ENCODE measurements at places on chromosomes 7 and 10.

- DNase-seq, result no peak
Measured at GRCh38 chr10:4246881-4247358, 461.9 kb upstream of the KLF6 start.

DNA sequence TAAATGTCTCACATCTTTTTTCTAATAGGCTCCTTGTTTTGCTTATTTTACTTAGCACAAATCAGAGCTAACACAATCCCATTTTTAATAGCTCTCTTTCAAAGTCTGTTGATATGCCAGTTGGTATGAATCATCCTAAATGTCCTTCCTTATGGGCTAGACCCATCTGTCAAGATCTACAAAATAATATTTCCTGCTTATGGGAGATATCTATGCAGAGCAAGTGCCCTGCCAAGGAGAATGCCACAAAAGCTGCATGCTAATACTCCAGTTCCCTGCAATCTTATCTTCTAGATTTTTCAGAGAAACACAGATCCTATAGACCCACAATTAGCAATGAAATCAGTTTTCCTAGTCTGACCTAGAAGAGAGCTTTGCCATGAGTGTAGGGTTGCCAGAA, 230.8 kb upstream of the NPVF start:
- DNase-seq, result no peak

- no peak for DNase-seq
Measured at GRCh38 chr7:156554488-156554887, 86.1 kb upstream of the RNF32 start.

GRCh38 chr7:45078125-45078681, 10.6 kb downstream of the NACAD start:
- no peak for DNase-seq

- no peak for DNase-seq
Measured at GRCh38 chr10:91856637-91857036, 52.6 kb downstream of the FGFBP3 start.

DNA sequence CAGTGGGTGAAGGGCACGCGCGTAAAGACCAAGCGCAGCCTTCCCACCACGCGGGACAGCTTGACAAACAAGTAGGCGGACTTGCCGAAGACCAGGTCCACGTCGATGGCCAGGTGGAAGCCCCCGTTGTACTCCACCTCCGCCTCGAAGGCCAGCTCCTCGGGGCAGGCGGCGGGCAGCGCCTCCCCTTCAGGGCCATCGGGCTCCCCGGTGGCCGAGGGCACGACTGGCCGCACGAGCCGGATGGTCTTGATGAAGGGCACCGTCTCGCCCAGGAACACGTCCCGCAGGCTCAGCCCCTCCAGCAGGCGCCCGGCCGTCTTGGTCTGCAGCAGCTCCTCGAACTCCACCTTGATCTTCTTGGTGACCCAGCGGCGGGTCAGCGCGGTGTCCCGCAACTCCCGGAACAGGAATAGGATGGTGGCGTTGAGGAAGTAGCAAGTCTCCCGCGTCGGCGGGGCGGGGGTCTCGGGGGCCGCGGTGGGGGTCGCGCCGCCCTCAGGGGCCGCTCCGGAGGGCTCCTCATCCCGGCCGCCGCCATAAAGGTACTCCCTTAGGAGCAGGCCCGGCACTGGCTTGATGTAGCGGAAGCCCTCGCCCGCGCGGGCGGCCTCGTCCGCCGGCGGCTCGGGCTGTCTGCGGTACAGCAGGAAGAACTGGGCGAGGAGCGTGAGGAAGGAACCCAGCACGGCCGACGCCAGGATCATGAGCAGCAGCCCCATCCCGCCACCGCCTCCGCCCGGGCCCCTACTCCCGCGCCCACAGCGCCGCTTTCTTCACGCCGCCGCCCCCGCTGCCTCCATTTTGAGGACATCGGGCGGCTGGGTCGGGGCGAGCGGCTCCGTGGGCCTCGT, 507 bp downstream of the PDZD8 start:
- DNase-seq, result no peak

- DNase-seq, result no peak
Measured at GRCh38 chr7:154578336-154578735, 424.6 kb downstream of the PAXIP1 start.

GRCh38 chr10:97683556-97684367, 3.3 kb downstream of the AVPI1 start:
- no peak for DNase-seq

DNA sequence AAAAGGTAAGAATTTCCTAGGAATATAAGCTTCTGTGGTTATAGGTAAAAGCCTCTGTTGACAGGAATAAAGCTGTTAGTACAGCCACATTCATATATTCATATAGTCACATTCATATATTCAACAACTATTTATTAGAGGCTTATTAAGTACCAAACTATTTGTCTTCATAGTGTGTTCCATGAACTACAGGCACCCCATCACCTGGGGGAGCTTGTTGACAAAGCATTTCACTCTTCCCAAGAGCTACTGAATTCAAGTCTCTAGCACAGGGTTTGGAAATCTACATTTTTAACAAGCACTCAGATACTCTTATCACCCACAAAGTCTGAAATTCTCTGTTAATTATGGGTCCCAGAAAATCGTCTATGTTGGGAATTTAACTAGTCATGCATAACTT, 110.6 kb downstream of the RNLS start:
- no peak for DNase-seq

DNA sequence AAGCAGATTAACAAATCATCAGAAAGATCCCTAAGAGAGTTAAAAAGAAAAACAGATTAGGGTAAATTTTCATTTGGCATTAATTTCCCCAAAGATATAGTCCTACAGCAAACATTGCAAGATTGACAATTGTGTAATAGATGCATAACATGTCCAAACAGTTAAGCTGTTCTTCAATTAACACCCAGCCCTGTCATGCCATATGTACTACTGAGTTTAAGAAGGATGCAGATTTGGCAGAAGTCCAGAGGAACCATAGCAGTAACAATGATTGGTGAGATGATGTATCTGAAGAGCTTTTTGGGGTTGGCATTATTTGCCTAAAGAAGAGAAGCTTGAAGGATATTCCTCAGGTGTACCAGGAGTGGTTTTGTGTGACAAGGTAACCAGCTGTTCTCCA, 287.6 kb downstream of the LRMDA start:
- DNase-seq, result no peak

DNA sequence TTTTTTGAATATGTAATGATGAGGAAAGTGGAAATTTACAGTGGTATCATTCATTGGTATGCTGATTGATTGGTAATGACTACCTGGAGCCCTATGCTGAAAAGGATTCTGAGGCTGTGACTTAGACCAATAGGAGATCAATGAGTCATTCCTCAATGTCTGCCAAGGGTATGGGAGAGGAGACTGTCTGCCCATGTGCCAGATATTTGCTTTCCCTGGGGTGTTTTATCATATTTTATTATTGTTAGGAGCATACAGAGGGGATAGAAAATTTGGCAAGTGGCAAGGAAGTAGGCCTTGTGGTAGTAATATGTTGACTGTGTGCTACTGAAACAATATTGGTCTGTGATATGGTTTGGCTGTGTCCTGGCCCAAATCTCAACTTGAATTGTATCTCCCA, 54.8 kb downstream of the ASAH2B start:
- no peak for DNase-seq

GRCh38 chr10:6741541-6741941, 161.5 kb upstream of the PRKCQ start:
- no peak for DNase-seq

- DNase-seq, result no peak
Measured at GRCh38 chr7:144516729-144517525, 113.4 kb upstream of the NOBOX start.

GRCh38 chr7:130476297-130477150, 15.4 kb upstream of the MEST start:
- no peak for DNase-seq

DNA sequence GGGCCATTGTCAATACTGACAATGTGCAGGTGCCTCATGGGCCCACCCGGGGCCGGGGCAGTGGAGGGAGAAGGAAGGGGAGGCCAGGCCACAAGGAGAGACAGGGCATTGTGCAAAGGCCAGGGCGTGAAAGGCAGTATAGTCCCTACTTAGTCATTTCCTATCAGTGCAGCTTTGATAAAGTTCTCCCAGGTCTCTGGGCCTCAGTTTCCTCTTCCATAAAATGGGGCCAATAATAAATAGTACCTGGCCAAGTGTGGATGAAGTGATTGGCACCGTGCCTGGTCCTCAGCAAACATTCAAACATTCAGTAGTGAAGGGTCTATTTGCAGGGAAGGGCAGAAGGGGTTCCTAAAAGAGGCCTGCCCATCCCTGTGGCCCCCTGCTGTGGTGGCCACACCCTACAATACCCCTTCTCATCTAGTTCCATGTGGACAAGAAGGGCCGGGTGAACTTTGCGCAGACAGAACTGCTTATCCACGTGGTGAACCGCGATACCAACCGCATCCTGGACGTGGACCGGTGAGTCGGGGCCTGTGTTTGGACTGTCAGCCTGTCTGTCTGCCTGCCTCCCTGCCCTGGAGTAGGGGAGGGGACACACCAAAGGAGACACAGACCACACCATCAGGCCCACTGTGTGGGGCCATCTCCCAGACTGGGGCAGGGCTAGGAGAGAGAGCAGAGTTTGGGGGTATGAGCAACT, 36.9 kb upstream of the VSIR start:
- DNase-seq, result no peak

DNA sequence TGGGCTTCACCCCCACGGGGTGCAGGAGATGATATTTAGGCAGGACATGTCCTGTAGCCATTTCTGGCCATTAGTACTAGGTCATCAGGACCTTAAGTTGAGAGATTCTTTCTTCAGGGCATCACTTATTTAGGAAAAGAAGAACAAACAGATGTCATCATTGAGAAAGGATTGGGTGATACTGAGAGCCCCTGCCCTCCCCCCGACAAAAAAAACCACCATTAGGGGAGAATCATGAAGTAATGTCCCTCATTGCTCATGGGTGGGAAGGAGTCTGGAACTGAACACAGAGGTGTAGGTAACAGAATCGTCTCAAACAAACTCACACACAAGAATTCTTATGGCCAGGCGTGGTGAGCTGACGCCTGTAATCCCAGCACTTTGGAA, 6.4 kb upstream of the ORAI2 start:
- DNase-seq, result no peak

DNA sequence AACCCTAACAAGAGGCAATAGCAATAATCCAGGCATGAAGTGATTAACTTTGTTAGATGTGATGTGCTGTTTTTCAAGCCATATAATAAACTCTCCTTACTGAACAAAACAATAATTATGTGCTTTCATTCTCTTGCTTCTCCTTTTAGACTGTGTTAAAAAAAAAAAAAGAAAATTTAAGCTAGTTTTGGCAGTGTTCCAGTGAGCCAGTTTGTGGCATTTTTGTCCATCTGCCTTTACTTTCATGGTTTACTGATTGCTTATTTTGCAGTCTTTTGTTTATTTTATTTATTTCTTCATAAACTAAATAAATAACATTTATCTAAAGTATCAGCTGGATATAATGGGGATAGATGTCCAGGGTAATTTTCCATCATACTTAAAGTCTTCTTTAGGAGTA, 625.3 kb downstream of the CNTNAP2 start:
- no peak for DNase-seq

DNA sequence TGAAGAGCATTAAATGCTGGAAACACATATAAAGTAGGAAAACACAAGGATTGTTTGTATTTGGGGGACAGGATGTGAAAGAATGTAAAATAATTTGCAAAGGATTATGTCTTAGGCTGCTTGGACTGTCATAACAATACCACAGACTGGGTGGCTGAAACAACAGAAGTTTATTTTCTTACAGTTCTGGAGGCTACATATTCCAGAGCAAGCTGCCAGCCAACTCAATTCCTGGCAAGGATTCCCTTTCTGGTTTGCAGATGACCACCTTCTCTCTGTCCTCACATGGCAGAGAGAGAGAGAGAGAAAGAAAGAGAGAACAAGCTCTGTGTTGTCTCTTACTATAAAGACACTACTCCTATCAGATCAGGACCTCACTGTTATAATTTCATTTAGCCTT, 8.8 kb upstream of the LAMB4 start:
- no peak for DNase-seq

- no peak for DNase-seq
Measured at GRCh38 chr7:46955531-46955930, 626.4 kb downstream of the TNS3 start.

- DNase-seq, result no peak
Measured at GRCh38 chr10:29590915-29591650, 43.7 kb downstream of the SVIL start.

DNA sequence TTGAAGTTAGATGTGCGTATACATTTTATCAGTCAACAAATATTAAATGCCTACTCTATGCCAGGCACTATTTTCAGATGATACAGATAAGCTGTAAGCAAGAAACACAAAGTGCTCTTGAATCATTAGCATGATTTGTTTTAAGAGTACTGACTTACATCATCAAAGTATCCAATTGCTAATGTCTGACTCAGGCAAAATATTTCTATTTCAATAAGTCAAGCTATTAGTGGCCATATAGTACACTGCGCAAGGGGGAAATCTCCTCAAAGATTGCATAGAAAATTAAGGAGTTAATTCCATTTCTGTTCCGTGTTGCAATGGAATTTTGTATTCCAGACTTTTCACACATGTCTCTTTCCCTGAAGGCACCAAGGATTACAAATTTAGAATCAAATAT, 46.1 kb upstream of the DNAJC1 start:
- DNase-seq, result no peak
